ENCODE measurements at places on chromosomes 7 and 10.

DNA sequence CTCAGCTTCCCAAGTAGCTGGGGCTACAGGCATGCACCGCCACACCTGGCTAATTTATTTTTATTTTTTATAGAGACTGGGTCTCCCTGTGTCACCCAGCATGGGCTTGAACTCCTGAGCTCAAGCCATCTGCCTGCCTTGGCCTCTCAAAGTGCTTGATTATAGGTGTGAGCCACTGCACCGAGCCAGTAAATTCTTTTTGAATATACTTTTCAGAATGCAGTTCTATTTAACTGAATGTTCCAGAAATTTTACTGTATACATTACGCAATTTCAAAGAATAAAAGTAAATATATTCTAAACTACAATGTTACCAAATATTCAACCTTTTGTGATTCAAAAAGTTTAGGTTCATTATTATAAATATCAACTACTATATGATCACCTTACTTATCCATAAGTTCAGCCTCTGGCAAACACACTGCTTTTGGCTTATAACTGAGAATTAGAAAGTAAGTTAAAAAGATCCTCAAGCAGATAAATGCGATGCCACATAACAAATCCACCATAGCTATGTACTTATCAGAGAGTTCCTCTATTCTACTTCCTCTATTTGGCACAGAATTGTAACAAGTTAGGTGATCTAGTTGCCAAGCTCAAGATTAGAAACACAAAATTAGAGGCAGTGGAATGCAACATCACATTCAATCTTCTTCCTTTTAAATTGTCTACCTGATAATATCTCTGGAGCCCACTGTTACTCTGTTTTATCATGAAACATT is 118.2 kb downstream of the ANK3 start:
- DNase-seq, result no peak

GRCh38 chr7:24862461-24862860 is 105.2 kb upstream of the GSDME start:
- DNase-seq, result no peak

DNA sequence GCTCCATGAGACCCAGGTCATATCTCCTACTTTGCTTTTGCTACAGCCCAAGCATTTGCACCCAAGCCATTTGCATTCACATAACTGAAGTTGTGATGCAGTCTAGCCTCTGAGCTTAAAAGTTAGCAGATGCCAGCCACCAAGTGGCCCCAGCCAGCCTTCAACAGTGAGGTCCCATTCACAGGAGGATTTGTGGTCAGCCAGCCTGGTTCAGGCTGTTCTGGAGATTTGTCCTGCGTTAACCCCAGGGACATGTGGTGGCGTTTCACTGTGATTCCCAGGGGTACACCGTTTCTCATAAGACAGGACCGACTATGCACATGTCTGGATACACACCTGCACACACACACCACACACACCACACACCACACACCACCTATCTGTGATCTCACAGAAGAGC is 51.2 kb downstream of the GPR26 start:
- no peak for DNase-seq

DNA sequence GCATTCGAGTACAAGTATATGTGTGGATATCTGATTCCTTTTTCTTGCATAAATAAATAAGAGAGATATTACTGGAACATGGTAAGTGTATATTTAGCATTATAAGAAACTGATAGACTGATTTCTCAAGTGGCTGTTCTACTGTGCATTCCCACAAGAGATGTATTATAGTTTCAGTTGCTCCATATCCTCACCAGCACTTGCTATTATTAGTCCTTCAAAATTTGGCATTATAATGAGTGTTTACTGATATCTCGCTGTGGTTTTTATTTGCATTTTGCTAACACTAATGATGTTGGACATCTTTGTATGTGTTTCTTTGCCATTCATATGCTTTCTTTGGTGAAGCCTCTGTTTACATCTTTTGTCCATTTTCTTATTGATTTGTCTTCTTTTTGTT is 4.4 kb upstream of the CLRN3 start:
- no peak for DNase-seq

DNA sequence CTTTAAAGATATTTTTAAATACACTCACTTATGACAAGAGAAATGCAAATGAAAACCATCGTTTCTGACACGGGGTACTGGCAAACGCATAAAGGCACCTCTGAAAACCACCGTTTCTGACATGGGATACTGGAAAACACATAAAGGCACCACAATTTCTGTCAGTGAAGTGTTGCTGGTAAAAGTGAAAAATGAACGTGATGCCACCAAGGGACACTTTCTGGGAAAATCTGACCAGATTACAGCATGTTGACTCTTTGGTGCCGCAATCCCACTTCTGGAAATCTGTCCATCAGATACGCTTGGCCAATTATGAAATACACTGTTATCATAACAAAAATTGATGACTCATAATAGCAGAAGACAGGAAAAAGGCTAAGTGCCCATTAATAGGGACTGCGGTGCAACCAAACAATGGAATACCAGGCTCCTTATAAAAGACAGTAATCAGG is 131.7 kb downstream of the ZMYND11 start:
- DNase-seq, result no peak

DNA sequence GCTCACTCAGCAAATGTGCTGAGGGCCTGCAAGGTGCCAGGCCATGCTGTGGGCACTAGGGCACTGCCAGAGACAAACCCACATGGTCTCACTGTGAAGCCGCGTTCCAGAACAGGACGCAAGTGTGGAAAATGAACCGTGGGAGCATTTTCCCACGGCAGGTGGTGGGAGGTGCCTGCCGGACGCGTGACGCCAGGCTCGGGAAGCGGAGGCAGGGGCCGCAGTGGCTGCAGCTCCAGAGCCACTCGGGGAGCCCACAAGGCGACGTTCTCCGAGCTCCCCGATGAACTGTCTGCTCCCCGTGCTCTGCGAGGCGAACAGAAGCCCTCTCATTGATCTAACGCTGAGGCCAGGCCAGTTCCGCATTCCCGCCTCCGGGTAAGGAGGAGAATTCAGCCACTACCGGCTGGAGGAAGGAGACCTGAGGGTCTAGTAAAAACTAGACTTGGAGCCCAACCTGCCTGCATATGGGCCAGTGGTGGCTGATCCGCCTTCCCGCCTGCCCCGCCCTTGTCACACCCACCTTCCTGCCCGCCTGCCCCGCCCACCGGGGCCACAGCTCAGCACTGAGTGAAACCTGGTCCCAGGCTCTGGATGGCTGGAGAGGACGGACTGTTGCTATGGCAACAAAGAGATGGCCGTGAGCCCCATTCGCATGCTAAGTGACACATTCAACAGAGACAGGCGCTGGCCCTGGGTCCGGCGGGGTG is 13.1 kb downstream of the ADGRA1 start:
- peak; percentile 94 for DNase-seq

- DNase-seq, result no peak
Observed at GRCh38 chr7:70392256-70392876, 739.6 kb upstream of the GALNT17 start.

- DNase-seq, result no peak
Observed at GRCh38 chr7:148672041-148672440, 26.7 kb upstream of the CUL1 start.

Data from iPS DF 19.7 (cell line).